ENCODE measurements at places on chromosomes 1 and 21.
A peak's percentile ranks its signal among the peaks of the same experiment; 100 is the strongest.

- H3K4me1 ChIP-seq = no peaks in the 10 kb centered on the region
- H3K4me3 ChIP-seq = no peak overlapping the region
- peaks cover 7% of the 10 kb centered on the region for H3K27me3 ChIP-seq
- no peak overlapping the region for H3K27ac ChIP-seq
These were observed 39.9 kb upstream of the BACH1 start for GRCh38 chr21:29258626-29259338.

DNA sequence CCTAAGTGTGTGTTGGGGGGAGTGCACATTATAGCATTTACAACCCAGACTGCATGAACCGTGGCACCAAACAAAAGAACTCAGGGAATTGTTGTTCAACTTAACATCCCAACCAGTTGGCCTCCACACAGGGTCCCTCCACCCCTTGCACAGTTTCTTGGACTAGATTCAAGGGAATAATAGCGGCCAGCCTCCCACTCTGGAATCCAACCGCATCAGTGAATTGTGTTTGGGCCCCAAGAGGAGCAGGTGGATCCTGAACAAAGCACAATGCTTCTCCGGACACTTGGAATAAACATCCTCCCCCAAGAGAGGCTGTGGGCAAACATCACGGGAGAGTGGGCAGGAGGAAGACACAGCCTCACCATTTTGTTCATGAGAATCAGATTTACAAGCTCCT is 18.2 kb downstream of the CD34 start:
- DNase-seq = no peak
- no peak overlapping the region for H3K27ac ChIP-seq
- no peaks in the 10 kb centered on the region for H3K36me3 ChIP-seq
- H3K4me3 ChIP-seq = no peak overlapping the region

- no peak for DNase-seq
- no peak overlapping the region for H3K27ac ChIP-seq
- no peaks in the 10 kb centered on the region for H3K4me1 ChIP-seq
- no peak overlapping the region for H3K4me3 ChIP-seq
- no peaks in the 10 kb centered on the region for H3K36me3 ChIP-seq
These were observed 68.0 kb downstream of the MEGF6 start for GRCh38 chr1:3543076-3544039.

- no peak overlapping the region for H3K27ac ChIP-seq
- peaks cover 15% of the 10 kb centered on the region for H3K27me3 ChIP-seq
- no peaks in the 10 kb centered on the region for H3K4me1 ChIP-seq
- DNase-seq = no peak
These were observed 51.7 kb downstream of the ZNF326 start for GRCh38 chr1:90046635-90047034.

DNA sequence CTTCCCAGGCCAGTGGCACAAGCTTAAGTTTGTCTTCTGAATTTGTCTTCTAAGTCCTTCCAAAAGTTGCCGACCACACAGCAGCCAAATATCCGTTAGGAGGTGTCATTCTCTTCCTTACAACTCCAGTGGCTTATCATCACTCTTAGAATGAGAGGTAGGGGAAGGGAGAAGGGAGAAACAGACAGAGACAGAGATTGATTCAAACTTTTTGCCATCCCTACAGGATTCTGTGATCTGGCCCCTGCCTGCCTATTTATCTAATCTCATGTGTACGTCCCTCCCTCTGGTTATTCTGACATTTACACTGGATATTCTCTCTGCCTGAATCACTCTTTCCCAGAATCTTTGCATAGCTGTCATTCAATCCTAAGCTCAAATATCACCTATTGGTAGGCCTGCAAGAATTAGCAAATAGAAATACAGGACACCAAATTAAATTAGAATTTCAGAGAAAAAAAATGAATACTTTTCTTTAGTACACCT is 488 bp upstream of the GNL2 start:
- H3K27me3 ChIP-seq = peaks cover 4% of the 10 kb centered on the region
- H3K4me3 ChIP-seq = peak overlapping the region; percentile 99
- H3K4me1 ChIP-seq = peaks cover 23% of the 10 kb centered on the region
- no peak for DNase-seq

DNA sequence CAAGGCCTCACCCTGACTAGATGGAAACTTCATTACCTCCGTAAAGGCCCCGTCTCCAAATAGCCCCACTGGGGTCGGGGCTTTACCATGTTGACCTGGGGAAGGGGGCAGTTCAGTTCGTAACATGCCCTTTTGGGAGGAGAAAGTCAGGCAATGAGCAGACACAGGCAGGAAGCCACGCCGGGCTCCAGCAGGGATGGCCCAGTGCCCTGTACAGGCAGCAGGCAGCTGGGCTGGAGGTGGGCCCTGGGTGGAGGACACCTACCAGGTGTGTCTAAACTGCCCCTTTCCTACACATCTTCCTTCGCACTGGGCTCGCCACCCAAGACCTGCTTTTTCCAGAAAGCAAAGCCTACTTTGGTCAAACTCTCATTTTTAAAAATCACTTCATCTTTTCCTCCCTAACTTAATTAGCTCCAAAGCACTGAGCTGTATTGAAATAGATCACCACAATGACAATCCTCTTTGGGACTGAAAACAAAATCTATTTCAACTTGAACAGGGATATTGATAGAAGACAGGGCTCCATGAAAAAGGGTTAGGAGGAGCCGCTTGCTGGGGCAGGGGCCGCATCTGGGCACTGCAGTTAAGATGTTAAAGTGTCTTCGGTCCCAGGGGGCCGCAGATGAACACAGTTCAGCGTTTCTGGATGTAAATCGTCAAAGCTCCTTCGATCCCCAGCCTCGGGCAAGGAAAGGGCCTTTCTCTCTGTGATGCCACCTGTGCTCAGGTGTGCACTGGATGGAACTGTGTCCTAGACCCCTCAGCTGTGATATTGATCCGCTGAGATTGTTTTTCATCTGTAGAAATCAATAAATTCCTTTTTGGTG is 104.6 kb downstream of the PDE9A start:
- no peaks in the 10 kb centered on the region for H3K36me3 ChIP-seq
- H3K4me1 ChIP-seq = no peaks in the 10 kb centered on the region
- no peak for DNase-seq
- no peak overlapping the region for H3K27ac ChIP-seq
- H3K4me3 ChIP-seq = no peak overlapping the region

DNA sequence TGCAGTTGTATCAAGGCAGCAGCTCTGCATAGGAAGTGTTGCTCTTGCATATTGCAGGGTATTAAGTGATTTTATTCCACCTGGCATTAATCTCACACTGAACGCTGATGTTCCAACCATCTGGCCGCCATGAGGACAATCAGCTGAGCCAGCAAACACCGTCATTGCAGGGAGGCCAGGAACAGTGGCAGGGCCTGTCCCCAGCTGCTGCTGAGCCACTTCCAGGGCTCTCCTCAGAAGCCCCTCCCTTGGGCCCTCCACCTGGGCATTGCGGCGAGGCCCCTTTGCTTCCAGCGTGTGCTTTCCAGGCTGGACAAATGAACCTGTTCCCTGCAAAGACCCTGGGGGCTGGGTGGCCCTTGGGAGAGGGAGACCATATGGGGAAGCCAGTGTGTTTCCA is 171.6 kb upstream of the C1orf174 start:
- no peak overlapping the region for H3K4me3 ChIP-seq
- no peaks in the 10 kb centered on the region for H3K27me3 ChIP-seq
- H3K36me3 ChIP-seq = no peaks in the 10 kb centered on the region
- DNase-seq = no peak
- H3K27ac ChIP-seq = no peak overlapping the region

GRCh38 chr1:46577671-46578070 is 26.2 kb upstream of the KNCN start:
- no peak overlapping the region for H3K4me3 ChIP-seq
- no peak for DNase-seq
- peaks cover 47% of the 10 kb centered on the region for H3K36me3 ChIP-seq
- H3K4me1 ChIP-seq = peaks cover 35% of the 10 kb centered on the region

- H3K4me1 ChIP-seq = peaks cover 2% of the 10 kb centered on the region
- H3K4me3 ChIP-seq = no peak overlapping the region
- no peak for DNase-seq
- no peak overlapping the region for H3K27ac ChIP-seq
- H3K36me3 ChIP-seq = no peaks in the 10 kb centered on the region
- no peaks in the 10 kb centered on the region for H3K27me3 ChIP-seq
These were observed 5.6 kb upstream of the PLCH2 start for GRCh38 chr1:2470290-2471158.

- DNase-seq = no peak
- no peak overlapping the region for H3K27ac ChIP-seq
- no peaks in the 10 kb centered on the region for H3K36me3 ChIP-seq
- no peaks in the 10 kb centered on the region for H3K4me1 ChIP-seq
- no peak overlapping the region for H3K4me3 ChIP-seq
- peaks cover 3% of the 10 kb centered on the region for H3K27me3 ChIP-seq
These were observed 31.1 kb upstream of the SRP9 start for GRCh38 chr1:225746361-225747179.

- no peaks in the 10 kb centered on the region for H3K4me1 ChIP-seq
- DNase-seq = no peak
- H3K27me3 ChIP-seq = no peaks in the 10 kb centered on the region
- H3K27ac ChIP-seq = no peak overlapping the region
- peaks cover 7% of the 10 kb centered on the region for H3K36me3 ChIP-seq
These were observed 110.4 kb downstream of the PDE9A start for GRCh38 chr21:42763581-42764442.

All from T-helper 2 cell treated with Interferon-gamma antibody and Interleukin-4, amounts not matched to agents 5 μg/mL and 100 μg/mL, for 36 hours (primary cell).